HepG2 (cell line): ENCODE measurements at places on chromosomes 11 and 22. TPM values are rescaled to one million over a fixed set of nuclear protein-coding genes. Genes with fewer than 3 reads are reported as not detected.

SYCE3 gene
- polyA plus RNA-seq: 0.29 TPM in 1 of 2 replicates, not detected in the other

B4GALNT4 gene
- 30.5 and 34.4 TPM in 2 replicates for polyA plus RNA-seq

EFEMP2 gene
- polyA plus RNA-seq: 29.7 and 34.3 TPM in 2 replicates

MAPK8IP2 gene
- 1.3 and 2.2 TPM in 2 replicates for polyA plus RNA-seq

DUSP8 gene
- polyA plus RNA-seq: 8.0 and 15.4 TPM in 2 replicates

HOATZ gene
- not detected in 2 replicates for polyA plus RNA-seq

APOA4 gene
- 7.2 and 11.0 TPM in 2 replicates for polyA plus RNA-seq

TESMIN gene
- 0.22 and 0.45 TPM in 2 replicates for polyA plus RNA-seq

DNA sequence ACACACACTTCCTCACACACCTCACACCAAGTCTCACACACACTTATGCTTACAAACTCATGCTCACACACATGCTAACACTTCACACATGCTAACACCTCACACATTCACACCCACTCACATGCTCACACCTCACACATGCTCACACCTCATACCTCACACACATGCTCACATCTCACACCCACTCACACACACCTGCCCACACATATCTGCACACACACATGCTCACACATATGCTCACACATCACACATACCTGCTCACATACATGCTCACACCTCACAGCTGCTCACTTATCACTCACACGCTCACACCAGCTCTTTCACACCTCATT, 4.5 kb upstream of the MYBPC3 start:
- H3K27ac ChIP-seq: no peak overlapping the region
- H3K4me1 ChIP-seq: peaks cover 64% of the 10 kb centered on the region
- DNase-seq: no peak
- H3K4me3 ChIP-seq: no peak overlapping the region
- no peaks in the 10 kb centered on the region for H3K36me3 ChIP-seq
- peaks cover 22% of the 10 kb centered on the region; the same call in 1 of the 3 replicates for H3K27me3 ChIP-seq

GRCh38 chr22:28741200-28741784, 328 bp downstream of the CHEK2 start:
- peak overlapping the region; percentile 71 for H3K27ac ChIP-seq
- H3K4me3 ChIP-seq: peak overlapping the region; percentile 78
- peaks cover 69% of the 10 kb centered on the region for H3K4me1 ChIP-seq

DNA sequence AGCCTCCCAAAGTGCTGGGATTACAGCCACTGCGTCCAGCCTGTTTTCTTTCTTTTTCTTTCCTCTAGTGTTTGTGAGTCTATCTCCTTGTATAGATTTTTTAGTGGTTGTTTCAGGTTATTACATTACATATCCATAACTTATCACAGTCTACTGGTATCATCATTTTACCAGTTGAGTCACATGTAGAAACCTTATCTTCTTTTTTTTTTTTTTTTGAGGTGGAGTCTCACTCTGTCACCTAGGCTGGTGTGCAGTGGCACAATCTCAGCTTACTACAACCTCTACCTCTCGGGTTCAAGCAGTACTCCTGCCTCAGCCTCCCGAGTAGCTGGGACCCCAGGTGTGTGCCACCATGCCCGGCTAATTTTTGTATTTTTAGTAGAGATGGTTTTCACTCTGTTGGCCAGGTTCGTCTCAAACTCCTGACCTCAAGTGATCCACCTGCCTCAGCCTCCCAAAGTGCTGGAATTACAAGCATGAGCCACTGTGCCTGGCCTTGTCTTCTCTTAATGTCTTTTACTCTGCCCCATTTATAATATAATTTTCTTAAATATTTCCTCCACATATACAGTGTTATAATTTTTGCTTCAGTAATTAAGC, 11.0 kb downstream of the CDC45 start:
- H3K27ac ChIP-seq: no peak overlapping the region
- no peak for DNase-seq
- H3K4me1 ChIP-seq: no peaks in the 10 kb centered on the region
- no peak overlapping the region for H3K4me3 ChIP-seq
- H3K36me3 ChIP-seq: peaks cover 45% of the 10 kb centered on the region

DNA sequence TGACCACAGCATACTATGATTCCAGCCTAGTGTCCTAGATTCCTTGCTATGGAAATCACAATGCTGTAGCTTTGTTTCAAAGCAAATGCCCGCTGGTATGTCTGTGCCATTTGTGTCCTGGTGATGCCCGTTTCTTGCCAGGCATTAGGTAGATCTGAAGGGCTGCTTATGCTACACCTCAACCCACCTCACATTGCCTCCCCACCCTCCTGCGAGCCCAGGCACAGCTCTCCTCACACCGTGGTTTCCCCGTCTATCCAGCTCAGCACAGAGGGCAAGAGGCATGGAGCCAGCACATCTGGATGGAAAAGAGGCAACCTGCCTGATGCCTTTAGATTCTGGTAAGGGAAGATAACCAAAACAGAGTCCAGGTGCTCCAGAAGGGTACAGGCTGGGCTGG, 307.4 kb upstream of the B3GAT1 start:
- no peaks in the 10 kb centered on the region for H3K36me3 ChIP-seq
- no peak overlapping the region for H3K27ac ChIP-seq
- H3K4me3 ChIP-seq: no peak overlapping the region
- no peaks in the 10 kb centered on the region for H3K4me1 ChIP-seq
- peaks cover 2% of the 10 kb centered on the region; the same call in 1 of the 2 replicates for H3K27me3 ChIP-seq
- DNase-seq: no peak

DNA sequence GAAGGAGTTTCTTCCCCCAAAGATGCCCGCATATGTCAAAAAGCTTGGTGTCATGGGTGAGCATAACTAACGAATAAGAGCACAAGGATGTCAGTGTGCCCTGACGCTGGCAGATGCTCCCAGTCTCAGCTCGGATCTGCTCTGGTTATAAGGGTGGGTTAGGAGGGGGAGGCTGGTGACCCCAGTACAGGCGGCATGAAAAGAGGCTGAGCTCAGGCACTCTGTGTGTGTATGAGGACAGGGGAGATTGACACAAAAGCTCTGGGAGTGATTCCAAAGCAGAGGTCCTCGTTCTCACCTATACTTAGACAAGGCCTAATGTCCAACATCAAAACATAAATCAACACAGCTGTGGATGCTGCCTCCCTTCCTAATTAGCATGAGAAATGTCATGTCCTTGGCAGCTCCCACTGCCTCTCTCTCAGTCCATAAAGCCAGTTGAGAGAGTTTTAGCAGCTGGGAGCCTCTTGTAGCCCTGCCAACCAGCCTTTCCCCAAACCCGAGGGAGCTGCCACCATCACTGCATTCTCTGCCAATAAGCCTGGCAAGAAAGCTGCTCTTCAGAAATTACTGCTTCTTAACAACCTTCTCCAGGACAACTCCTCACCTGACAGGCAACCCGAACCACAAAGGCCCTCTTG, 59.8 kb downstream of the SC5D start:
- no peak overlapping the region for H3K27ac ChIP-seq
- H3K27me3 ChIP-seq: peaks cover 1% of the 10 kb centered on the region

DNA sequence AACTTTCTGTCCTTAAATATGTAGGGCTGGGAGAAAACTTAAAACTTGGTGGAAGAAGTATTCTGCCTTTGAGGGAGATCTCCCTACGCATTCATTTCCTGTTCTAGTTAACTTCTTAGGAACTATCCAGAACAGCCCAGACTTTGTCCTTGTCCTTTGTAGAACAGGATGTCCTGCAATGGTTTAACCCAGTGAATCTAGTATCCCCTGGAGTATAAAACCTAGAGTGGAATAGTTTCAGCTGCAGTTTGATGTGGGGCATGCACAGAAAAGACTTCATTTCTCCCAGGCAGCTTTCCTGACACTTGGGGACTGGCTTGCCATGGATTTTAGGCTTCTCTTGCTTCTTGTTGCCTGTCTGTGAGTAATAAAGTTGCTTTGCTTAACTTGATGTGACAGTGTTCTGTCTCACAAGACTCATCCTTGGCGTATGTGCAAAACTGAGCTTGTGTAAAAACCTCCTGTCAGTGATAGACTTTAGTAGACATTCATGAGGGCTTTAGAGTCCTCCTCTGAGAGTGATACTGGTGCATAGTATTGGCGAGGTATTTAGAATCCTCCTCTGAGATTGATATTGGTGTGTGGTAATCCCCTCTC, 28.2 kb downstream of the ARHGAP42 start:
- H3K4me1 ChIP-seq: no peaks in the 10 kb centered on the region
- H3K36me3 ChIP-seq: no peaks in the 10 kb centered on the region
- no peak overlapping the region for H3K4me3 ChIP-seq
- no peaks in the 10 kb centered on the region for H3K27me3 ChIP-seq
- H3K27ac ChIP-seq: no peak overlapping the region
- no peak for DNase-seq

GRCh38 chr11:131682373-131683015, 312.1 kb downstream of the NTM start:
- H3K36me3 ChIP-seq: no peaks in the 10 kb centered on the region
- no peaks in the 10 kb centered on the region for H3K4me1 ChIP-seq
- H3K27ac ChIP-seq: no peak overlapping the region
- DNase-seq: no peak
- H3K4me3 ChIP-seq: no peak overlapping the region
- H3K27me3 ChIP-seq: peaks cover 4% of the 10 kb centered on the region

DNA sequence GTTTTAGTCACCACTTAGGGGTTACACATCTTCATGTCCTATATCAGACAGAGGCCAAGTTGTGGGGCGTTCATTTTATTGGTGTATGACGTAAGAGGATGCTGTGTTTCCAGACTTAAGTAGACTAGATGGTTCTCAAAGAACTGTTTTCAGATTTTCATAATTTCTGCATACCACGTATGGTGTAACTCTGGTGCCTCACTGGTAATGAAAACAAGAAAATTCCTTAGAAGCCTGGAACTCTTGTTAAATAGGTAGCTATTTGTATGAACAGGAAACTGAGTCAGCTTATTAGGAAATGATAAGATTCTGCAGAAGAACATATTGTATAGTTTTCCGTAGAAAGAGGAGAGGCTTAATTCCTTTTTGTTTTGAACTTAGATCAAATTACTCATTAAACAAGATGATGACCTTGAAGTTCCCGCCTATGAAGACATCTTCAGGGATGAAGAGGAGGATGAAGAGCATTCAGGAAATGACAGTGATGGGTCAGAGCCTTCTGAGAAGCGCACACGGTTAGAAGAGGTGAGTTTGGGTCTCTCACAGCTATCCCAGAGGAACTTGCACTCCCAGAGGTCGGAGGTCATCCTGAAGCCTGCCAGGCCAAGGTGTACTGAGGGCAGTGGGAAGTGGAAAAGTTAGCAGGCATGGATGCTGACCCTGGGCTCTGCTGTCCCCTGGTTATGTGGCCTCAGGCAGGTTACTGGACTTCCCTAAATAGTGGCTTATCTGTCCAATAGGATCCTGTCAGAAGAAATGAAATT, 3.9 kb downstream of the CDC45 start:
- peaks cover 37% of the 10 kb centered on the region for H3K36me3 ChIP-seq
- no peak overlapping the region for H3K27ac ChIP-seq
- H3K27me3 ChIP-seq: no peaks in the 10 kb centered on the region
- DNase-seq: no peak
- peaks cover 9% of the 10 kb centered on the region for H3K4me1 ChIP-seq

- DNase-seq: no peak
- H3K4me1 ChIP-seq: no peaks in the 10 kb centered on the region
- H3K27me3 ChIP-seq: peaks cover 31% of the 10 kb centered on the region; the same call in 2 of the 3 replicates
- no peaks in the 10 kb centered on the region for H3K36me3 ChIP-seq
- no peak overlapping the region for H3K4me3 ChIP-seq
Measured at GRCh38 chr22:44340271-44341239, 27.8 kb upstream of the SHISAL1 start.

GRCh38 chr11:73003088-73003487, 139.0 kb downstream of the FCHSD2 start:
- no peaks in the 10 kb centered on the region for H3K4me1 ChIP-seq
- H3K4me3 ChIP-seq: no peak overlapping the region
- H3K27ac ChIP-seq: no peak overlapping the region
- DNase-seq: no peak

- peaks cover 52% of the 10 kb centered on the region; the same call in 2 of the 3 replicates for H3K36me3 ChIP-seq
- no peaks in the 10 kb centered on the region for H3K4me1 ChIP-seq
- DNase-seq: no peak
- no peak overlapping the region for H3K27ac ChIP-seq
Measured at GRCh38 chr22:50456466-50457234, 18.2 kb downstream of the SBF1 start.

GRCh38 chr22:43500792-43501785, 89.3 kb downstream of the MPPED1 start:
- no peaks in the 10 kb centered on the region for H3K27me3 ChIP-seq
- no peak for DNase-seq
- H3K4me1 ChIP-seq: no peaks in the 10 kb centered on the region
- H3K27ac ChIP-seq: no peak overlapping the region

- peak; percentile 13 for DNase-seq
- peaks cover 59% of the 10 kb centered on the region for H3K4me1 ChIP-seq
- peak overlapping the region; percentile 95 for H3K27ac ChIP-seq
- H3K4me3 ChIP-seq: 0 out of 2 replicates have a peak overlapping the region, but pooled peaks have one; percentile 43
Measured at GRCh38 chr22:46937185-46937584, 174.7 kb downstream of the TBC1D22A start.

DNA sequence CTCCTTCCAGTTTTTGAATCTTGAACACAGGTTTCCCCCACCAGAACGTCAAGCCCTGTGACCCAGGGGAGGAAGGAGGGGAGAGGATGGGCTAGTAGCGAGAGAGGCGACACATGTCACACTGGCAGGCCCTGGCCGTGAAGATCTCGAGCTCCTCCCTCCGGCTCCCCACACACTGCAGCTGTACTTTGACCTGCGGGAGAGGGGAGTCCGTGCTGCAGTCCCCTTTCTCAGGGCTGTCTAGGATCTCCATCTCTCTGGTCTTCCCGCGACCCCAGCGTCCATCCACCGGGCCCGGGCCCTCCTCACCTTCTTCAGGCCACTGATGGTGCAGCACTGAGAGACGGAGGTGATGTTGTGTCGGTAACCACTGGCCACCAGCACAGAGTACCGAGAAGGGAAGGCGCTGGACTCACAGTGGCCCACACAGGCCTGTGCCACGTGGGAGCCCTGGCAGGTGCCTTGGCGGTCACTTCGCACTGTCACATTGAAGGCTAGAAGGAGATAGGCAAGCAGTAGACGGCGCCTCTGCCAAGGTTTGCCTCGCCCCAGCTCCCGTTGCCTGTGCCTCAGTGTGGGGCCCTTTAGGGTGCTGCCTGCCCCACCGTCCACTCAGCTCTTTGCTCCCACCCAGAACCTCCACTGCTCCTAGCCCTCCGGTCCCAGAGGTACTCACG, 873 bp downstream of the GPHA2 start:
- H3K4me3 ChIP-seq: peak overlapping the region; percentile 52
- no peaks in the 10 kb centered on the region; the same call in none of the 2 replicates for H3K27me3 ChIP-seq
- no peaks in the 10 kb centered on the region for H3K36me3 ChIP-seq
- DNase-seq: peak; percentile 67
- peaks cover 39% of the 10 kb centered on the region for H3K4me1 ChIP-seq
- peak overlapping the region; percentile 12 for H3K27ac ChIP-seq
